ENCODE measurements at places on chromosomes 16 and 17.
A peak's percentile ranks its signal among the peaks of the same experiment; 100 is the strongest.

- DNase-seq = no peak
These were observed 9.1 kb downstream of the TUBG1 start for GRCh38 chr17:42618442-42619150.

DNA sequence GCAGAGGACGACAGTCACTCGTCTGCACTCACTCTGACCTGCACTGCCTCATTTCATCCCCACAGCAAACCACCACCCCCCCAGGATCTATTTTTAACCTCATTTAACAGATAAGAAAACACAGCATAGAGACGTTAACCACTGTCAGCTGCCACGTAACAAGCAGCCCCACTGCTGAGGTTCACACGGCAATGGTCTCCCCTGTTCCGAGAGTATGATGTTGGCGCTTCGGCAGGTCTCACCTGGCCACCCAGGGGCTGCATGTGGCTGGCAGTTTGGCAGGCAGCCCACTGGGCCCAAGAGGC, 16.1 kb downstream of the ZNF469 start:
- DNase-seq = no peak

DNA sequence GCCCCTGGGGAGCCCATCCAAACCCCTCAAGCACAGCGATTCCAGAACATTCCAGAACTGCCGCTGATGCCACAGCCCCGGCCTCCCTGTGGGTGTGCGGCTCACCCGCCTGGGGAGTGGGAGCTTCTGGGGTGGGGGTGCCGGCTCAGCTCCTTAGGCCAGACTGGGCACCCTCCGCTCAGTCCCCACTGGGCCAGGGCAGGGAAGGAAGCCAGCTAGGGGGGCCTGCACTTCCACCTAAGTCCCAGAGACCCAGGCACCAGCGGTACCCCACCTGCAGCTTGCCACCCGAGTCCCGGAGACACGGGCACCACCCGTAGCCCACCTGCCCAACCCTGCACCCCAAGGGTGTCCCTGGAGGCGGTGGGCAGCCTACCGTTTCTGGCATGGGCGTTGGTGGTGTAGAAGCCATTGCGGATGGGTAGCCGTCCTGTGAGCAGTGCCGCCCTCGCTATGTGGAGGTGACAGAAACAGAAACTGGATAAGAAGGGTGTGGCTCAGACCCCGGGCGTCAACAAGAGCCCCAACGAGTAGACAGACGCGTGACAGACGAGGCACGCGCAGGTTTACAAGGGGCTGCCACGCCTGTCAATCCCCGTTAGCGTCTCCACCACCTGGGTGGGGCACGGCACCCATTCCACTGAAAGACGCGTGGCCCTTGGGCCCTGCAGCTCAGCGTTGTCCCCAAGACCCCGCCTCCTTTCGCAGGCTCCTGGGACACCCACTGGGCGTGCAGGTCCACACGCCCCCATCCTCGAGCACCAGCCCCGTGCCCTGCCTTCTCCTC, 15.0 kb downstream of the GALNS start:
- no peak for DNase-seq

DNA sequence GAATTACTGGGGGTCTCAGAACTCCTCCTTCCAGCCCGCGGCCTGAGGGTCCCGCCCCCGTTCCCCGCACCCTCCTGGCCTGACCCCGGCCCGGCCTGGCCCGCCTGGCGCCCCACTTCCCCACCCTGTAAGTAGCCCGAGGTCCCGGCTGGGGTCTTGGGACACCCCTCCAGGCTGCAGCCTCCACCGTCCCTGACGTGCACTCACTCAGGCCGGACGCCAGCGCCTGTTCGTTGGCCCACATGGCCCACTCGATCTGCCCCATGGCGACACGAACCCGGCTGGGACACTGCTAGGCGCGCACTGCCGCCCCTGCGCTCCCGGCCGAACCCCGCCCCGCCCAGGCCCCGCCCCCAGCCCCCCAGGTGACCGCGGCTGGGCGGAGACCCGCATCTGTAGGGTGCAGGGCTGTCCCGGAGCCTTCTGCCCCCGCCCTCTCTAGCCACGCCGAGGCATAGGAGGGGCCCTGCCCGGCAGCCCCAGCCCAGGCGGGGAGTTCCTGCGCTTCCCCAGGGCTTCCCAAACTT, at the start of gene CYBA:
Gene CYBA (minus strand): TSS at position 305 of the 527 bp plus-strand sequence. CDS start 40 bp downstream, at position 265.
- peak; percentile 92 for DNase-seq

GRCh38 chr17:54844233-54844632, 56.4 kb upstream of the TOM1L1 start:
- DNase-seq = no peak

- DNase-seq = no peak
These were observed 673.8 kb downstream of the MAF start for GRCh38 chr16:78926723-78927210.

DNA sequence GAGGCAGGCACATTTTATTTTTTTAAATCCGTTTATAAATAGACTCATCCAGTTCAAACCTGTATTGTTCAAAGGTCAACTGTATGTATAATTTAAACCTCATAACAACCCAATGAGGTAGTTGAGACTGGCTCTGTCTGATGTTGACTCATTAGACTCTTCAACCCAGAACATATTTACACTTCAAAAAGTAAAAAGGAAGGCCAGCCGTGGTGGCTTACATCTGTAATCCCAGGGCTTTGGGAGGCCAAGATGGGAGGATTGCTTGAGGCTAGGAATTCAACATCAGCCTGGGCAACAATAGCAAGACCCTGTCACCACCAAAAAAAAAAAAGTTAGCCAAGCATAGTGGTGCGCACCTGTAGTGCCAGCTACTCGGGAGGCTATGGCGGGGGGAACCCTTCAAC, 32.5 kb upstream of the DHRS7B start:
- no peak for DNase-seq

DNA sequence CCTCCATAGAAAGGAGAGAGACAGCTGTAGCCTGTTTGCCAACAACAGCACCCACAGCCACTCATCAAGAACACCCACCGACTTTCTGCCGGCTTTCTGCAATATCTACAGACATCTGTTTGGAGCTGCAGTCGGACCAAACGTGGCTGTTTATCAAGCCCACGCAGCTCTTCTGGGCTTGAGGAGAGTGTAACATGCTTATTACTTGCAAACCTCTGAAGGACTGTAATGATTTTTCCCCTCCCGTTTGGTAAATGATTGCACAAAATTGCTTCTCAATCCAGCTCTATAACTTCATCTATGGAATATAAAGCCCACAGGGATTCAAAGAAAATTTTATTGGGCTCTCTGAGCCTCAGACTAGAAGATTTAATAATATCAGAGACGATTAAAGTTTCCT, 100.5 kb downstream of the VAT1L start:
- no peak for DNase-seq

DNA sequence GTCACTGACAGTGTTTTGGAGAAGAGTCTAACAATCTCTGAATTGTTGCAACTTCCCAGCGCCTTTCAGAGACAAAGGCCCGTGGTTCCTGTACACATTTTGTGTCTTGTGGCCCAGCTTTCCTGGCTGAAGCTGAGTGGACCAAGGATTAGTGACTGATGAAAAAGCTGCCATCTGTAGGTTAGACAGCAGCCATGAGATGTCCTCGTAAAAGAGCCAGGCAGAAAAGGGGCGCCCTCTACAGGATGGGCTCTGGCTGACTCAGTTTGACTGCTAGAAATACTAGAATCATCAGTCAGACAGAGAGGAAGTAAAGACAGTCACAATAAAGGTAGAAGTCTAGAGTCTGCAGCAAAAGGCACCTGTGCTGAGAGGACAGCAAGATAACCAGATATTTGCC, 26.5 kb upstream of the NF1 start:
- peak; percentile 49 for DNase-seq

- no peak for DNase-seq
These were observed 12.1 kb downstream of the UBN1 start for GRCh38 chr16:4859190-4859899.

- DNase-seq = no peak
These were observed 17.1 kb upstream of the CBFA2T3 start for GRCh38 chr16:88993946-88994600.

- DNase-seq = peak; percentile 80
These were observed 17.2 kb downstream of the PRKCB start for GRCh38 chr16:23852794-23853562.

DNA sequence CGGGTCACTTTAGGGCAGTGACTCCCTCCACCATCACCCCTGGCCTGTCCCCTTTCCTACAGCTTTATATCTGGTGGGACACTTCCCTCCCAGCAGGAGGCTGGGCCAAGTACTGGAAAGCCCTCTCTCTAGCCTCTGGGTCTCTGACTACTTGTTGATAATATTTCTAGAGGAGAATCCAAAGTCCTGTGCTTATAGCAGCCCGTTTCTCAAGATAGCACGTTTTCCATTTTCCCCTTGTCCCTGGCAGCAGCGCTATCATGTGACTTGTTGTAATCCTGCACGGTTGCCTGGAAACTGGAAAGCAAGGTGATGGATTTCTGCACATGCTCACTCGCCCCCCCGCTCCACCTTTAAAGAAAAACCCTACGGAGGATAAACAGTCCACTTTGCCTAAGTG, 3.3 kb upstream of the AXIN2 start:
- DNase-seq = no peak

- no peak for DNase-seq
These were observed 366.5 kb downstream of the SEC14L1 start for GRCh38 chr17:77507111-77507885.

DNA sequence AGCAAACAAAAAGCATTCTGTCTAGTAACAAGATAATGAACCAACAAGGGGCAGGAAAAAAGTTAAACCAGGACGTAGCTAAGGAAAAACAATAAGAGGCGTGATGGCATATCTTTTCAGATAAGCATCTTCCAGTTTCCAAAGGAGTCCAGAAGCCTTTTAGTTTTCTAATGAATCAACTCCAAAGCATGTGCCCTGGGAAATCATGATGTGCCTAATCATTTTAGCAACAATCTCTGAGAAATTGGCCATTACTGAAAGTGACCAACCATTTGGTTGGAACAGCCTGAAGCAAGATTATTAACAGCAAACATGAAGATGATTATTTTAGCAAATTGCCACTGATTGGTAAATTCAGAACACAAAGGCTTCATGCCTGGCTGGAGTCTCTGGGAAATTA, 440.9 kb upstream of the MAF start:
- DNase-seq = no peak

DNA sequence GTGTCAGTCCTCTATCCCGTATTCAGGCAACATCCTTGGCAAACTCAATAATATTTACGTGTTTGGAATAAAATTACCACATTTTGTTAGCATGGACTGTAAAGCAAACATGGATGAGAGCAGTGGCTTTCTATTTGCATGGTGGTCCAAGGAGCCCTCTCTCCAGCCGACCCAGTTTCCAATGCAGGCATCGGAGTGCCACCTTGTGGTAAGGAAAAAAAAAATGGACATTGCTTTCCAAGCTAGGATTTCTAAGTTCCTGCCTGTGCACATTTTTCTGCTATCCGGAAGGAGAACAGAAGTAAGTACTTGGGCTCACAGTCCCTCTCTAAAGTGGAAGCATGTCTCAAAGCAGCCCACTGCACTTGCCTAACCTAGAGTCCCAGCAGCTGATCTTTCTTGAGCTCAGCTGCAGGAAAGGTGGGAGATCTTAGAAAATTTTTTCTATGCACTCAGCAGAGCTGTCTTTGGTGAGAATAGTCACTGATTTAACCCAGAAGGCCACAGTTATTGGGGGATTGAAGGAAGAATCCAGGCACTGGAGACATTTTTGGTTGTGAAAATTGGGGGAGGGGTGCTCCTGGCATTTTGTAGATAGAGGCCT, 46.0 kb upstream of the ERCC4 start:
- no peak for DNase-seq

- DNase-seq = no peak
These were observed 10.9 kb downstream of the HSPB9 start for GRCh38 chr17:42133461-42134041.

DNA sequence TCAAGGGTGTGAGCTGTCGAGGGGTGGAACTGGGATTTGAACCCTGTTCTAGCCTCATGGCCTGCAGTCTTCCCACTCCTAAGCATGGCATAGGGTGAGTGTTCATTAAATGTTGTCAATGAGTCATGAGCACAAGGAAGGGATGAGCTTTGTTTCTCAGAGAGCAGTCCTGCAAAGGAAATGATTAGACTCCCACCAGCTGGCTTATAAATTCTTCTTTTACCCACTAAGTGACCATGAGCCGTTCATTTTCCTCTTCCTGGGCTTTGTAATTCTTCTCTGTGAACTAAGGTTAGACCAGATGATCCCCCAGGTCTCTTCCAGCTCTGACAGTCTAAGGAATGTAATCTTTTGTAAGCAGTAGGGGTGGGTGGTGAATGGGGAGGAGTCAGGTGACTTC, 47.9 kb upstream of the HNF1B start:
- DNase-seq = peak; percentile 56

- no peak for DNase-seq
These were observed 44.7 kb downstream of the IL21R start for GRCh38 chr16:27446721-27447120.

GRCh38 chr16:50683689-50684374, 2.7 kb upstream of the SNX20 start:
- DNase-seq = peak; percentile 94

DNA sequence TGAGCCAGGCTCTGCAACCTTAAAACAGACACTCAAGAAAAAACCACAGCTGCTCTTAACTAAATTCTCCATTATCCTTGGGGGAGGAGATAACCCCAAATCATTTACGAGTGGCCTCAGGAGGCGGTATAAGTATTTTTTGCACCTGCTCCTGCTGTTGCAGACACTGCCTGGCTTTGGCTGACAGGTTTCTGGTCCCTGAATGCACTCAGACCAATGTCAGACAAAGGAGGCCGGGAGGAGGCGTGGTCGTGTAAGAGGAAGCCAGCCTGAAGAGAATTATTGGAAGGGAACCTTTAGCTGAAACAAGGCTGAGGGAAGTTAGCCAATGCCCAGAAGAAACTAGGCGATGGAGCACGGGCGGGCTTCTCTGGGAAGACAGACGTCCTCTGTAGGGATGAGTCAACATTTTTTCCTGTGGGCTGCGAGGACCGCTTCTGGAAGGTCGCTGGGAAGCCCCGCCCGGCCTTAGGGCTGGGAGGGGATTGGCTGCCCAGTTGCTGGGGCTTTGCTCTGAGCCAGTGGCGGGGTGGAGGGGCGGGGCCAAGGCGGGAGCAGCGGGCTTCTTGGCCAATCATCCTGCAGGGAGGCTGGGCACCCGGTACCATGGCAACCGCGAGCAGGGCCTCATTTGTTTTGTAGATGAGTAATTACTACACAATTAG, 82.3 kb downstream of the CCDC182 start:
- peak; percentile 92 for DNase-seq

DNA sequence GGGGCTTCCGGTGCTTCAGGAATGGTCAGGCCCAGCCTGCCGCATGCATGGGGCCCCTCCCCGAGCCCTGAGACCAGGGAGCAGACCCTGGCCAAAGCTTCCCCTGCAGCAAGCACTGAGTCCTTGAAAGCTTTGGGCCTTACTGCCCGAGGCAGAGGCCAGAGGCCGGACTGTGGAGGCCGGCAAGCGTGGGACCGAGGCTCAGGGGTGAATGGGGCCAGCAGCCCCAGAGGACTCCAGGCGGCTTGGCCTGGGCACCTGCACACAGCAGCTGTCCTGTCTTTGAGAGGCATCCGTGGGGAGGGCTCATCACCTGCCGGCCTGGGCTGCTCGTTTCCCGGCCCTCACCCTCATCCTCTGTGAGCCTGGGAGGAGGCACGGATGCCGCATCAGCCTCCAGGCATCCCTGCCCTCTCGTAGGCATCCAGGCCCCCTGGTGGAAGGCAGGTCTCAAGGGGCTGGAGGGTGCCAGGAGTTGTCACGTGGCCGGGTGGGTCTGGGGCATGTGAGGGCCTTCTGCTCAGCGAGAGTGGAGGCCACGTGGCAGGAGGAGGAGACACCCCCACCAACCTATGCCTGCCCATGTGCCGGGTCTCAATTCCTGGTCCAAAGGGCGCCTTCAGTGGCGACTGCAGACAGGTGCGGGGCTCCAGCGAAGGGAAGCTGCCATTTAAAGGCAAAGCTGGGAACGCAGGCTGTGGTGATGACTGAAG, 31.4 kb downstream of the CACNA1H start:
- DNase-seq = no peak
